ENCODE measurements at places on chromosomes 16 and 17.

DNA sequence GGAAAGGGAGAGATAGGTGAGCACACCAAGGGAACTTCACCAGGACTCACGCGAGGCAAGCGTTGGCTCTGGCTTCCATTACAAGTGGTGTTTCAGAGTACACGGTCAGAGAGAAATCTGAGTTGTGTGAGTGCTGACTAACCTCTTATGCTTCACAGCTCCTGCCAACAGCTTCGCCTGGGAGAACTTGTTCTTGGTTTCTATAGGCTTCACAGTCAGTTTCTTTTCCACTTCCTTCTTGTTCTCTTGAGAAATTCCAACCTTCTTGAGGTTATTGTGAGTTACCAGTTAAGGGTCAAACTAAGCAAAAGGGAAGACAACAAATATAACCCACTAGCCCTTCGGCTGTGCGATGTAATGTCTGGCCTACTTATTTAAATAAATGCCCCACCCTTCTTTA, 18.9 kb downstream of the PSME3IP1 start:
- DNase-seq, result no peak

DNA sequence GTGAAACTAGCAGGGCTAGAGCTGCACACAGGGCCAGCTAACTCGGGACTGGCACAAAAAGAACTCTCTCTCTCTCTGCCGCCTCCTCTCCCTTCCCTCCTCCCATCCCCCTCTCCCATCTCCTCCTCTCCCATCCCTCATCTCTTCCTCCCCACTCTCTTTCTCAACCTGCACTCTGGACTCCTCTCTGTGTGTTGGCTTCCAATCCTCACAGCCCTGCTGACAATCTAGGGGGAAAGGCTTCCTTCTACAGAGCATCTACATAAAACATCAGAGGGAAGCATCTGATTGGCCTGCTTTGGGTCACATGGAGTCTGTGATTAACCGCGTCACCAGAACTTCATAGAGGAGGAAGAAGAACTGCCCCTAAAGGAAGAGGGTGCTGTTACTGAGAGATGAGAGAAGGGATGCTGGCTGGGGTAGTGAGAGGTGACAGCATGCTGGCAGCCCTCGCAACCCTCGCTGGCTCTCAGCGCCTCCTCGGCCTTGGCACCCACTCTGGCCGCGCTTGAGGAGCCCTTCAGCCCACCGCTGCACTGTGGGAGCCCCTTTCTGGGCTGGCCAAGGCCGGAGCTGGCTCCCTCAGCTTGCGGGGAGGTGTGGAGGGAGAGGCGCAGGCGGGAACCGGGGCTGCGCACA, 12.8 kb upstream of the ZFP90 start:
- DNase-seq, result no peak

GRCh38 chr17:8360751-8361150, 15.8 kb downstream of the KRABD2 start:
- DNase-seq, result no peak

GRCh38 chr17:78384479-78385175, 6.2 kb downstream of the PGS1 start:
- DNase-seq, result no peak

GRCh38 chr17:79546386-79546785, 64.5 kb downstream of the RBFOX3 start:
- DNase-seq, result no peak

- DNase-seq, result no peak
These were observed 349.9 kb downstream of the SOX9 start for GRCh38 chr17:72470734-72471133.

- DNase-seq, result no peak
These were observed 400 bp upstream of the CEP112 start for GRCh38 chr17:66192378-66192687.

DNA sequence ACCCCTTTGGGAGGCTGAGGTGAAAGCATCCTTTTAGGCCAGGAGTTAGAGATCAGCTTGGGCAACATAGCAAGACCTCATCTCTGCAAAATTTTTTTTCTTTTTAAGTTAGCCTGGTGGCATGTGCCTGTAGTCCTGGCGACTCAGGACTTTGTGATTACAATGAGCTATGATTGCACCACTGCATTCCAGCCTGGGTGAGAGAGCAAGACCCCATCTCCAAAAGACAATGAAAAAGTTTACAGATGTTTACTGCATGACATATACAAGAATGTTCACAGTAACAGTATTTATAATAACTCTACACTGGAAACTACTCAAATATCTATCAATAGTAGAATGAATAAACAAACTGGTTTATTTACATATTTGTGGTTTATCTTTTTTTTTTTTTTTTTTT, 33.1 kb upstream of the CCL22 start:
- no peak for DNase-seq

DNA sequence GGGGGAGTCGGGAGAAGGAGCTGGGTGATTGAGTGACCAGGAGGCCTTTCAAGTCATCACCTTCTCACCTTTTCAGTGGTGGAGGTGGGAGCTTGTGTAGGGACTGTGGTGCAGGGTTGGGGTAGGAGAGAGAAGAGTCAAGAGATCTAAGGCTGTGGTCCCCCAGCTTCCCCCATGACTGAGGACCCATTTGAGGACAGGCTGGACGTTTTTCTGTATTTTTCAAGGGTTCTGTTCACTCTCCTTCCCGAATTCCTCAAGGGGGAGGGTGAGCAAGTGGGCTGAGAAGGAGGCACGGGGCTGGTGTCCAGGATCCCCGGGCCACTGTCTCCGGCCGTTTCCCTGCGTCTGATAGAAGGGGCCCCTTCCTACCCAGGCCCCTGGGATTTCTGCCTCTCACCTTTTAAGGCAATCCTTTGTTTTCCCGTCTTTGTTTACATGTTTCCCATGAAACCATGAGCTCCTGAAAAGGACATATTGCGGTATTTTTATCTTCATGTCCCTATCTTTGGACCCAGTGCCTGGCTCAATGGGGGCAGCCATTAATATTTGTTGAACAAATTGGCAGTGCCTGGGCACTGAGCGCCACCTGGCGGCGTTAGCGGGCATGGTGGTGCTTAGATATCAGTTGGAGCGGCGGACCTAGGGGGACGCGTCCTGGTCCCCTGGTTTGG, 9.2 kb upstream of the CD300A start:
- peak; percentile 63 for DNase-seq

GRCh38 chr17:55420067-55420775, 1.4 kb downstream of the MMD start:
- no peak for DNase-seq

DNA sequence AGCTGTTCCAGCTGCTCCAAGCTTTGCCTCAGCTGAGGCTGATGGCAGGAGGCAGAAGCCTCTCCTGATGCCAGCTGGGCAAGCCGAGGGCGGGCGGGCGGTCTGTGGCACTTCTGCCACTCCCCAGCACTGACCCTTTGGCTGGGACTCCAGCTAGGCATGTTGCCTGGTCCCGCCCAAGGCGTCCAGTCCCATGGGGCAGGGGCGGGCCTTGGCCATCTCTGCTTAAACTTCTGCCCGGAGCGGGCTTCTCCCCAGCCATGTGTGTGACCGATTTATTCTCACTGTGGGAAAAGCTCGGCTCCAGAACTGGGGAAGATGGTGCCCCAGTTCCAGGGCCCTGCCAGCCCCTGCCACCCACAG, 349.1 kb downstream of the SEC14L1 start:
- DNase-seq, result no peak

GRCh38 chr16:78235168-78235800, 135.8 kb downstream of the WWOX start:
- DNase-seq, result peak; percentile 25

DNA sequence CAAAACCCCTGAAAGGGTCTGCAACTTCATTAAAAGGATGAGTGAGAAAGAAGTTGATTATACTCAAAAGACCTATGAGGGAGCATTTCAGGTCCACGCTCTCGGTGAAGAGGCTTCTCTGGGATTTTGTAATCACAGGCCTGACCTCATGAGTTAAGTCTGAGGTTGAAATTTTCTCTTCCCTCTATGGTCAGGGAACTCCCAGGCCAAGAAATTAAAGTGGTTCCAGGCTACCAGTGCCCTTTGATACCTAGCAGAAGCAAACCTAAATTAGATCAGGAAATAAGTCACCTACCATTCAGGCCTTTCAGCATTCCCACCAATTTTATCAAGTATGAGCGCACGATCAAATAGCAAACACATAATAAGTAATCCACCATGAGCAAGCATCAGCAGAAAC, 27.9 kb downstream of the MBTD1 start:
- no peak for DNase-seq

DNA sequence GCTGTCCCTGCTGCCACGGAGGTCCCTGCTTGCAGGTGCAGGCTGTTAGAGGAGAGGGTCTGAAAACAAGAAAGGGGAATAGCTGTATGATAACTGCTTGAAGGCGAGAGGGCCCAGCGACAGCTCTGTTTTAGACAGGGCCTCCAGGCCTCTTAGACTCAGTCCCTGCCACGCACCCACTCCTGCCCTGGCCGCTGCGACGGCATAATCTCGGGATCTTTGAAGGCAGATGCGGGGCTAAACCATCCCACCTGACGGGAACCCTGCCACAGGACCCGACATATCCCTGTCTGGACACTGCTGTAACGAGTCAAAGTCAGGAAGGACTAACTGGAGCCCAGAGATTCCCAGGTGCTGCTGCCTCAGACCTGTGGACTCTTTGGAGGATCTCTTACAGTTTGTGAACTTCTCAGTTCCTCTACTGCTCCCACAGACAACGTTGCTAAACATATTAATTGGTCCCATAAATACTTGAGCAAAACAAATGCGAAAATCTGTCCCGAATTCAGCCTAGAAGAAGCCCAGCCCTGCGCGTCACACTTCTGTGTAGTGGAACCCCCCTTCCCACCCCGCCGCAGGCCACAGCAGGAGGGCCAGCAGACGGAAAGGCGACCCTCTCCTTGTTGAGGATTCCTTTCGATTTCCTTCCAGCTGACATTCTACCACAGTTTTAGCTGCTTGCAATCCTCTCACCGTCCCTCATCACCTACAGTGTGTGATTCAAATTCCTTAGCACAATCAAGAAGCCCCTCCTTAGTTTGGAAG, 998 bp upstream of the TMEM11 start:
- DNase-seq, result no peak

DNA sequence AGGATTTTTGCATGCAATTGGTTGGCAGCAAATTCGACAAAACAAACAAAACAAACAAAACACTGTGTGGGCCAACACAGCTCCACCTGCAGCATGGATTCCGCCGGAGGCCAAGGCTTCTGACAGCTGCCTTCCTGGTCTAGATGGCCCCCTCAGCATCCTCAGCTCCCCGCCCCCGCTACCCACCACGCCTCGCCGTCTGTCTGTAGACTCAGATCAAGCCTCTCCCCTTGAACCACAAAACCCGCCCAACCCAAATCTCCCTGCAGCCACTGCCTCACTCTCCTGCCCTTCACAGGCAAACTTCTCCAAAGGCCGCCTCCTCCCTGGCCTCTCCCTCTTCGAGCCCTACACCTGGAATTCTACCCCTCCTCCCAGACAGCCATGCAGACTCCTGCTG, 57.9 kb downstream of the RTN4RL1 start:
- no peak for DNase-seq

Data from activated T-helper 1 cell treated with anti-CD3 and anti-CD28 coated beads, Interleukin-2, amount 50 U/mL, for 16 hours (primary cell).